ENCODE measurements at places on chromosomes 12 and 14.

DNA sequence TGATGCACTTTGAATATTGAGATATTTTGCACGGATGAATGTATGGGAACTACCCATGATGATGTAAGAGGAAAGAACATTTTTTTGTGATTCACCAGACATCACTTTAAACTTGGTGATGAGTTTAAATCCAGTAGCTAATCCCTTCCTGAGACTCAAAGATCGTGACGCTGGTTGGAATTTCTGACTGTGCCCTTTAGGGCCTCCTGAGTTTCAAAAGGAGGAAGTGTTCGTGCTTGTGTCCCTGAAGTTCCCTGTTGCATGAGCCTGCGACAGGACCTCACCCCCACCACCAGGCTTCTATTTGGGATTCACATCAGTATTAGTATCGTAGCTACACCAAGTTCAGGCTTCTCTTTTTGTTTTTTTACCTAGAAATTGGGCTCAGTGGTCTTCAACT is 18.6 kb upstream of the RIN3 start:
- no peak for DNase-seq

DNA sequence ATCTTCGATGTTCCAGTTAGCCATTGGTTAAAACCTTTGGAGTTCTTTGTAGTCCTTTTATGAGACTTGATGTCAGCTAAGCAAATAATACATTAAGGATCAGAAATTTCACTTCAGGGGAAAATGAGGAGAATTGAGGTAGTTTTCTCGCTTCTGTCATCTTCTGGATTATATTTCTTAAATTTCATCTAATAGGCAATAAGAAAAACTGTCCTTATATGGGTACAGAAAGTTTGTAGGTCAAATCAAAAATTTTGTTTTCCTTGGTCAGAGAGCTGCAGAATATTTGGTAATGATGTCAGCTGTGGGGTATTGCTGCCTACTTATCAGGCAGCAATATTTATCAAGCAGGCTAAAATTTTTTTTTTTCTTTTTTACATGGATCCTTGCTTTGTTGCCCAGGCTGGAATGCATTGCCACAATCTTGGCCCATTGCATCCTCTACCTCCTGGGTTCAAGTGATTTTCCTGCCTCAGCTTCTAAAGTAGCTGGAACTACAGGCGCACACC is 37.1 kb downstream of the RIMKLB start:
- no peak for DNase-seq

GRCh38 chr14:83372271-83372670 is 1838.6 kb upstream of the SEL1L start:
- no peak for DNase-seq

- DNase-seq: no peak
Measured at GRCh38 chr12:85713373-85713772, 122.8 kb downstream of the RASSF9 start.

DNA sequence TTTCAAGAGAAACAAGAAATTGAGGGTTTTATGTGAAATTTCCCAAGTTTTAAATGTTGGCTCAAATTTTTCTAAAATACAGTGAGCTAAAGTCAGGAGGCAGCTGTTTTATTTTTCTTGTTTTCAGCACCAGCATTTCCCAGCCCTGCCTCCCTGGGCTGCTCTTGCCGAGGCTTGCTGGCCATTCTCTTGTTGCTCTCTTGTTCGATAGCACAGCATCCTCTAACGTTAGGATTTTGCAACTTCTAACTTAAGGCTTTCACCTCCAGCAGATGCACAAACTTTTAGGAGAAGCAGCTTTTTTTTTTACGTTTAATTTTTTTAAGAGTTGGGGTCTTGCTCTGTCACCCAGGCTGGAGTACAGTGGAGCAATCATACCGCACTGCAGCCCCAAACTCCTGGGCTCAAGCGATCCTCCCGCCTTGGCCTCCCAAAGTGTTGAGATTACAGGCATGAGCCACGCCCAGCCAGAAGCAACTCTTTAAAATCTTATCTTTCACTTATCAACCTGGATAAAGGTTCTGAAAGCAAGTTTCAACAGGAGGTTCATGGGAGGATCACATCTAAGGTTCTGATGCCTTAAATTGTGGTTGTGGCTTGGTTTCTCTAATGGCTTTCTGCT is 40.2 kb downstream of the B4GALNT3 start:
- no peak for DNase-seq

DNA sequence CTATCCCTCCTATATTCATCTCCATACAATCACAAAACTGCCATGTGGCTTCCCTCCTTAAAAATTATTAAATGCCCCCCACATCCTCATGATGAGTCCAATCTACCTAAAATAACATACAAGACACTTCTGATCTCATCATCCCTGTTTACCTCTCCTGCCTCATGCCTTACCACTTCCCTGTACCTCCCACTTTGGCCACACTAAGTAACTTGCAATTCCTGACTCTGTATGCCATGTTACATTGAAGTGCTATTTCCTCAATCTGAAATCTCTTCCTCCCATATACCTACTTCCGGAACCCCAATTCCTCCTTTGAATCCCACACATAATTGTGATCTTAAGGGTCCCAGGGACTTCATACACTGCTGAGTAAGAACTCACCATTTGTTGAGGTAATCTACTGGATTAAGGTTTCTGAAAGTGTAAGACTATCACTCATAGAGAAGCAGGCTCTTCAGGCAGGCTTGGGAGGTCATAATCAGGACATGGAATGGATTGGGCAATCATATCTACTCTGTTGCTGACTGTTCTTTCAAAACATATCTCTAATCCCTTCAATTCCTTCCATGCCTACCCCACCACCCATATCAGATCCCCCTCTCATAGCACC is 117.6 kb upstream of the PLEKHG7 start:
- DNase-seq: no peak

DNA sequence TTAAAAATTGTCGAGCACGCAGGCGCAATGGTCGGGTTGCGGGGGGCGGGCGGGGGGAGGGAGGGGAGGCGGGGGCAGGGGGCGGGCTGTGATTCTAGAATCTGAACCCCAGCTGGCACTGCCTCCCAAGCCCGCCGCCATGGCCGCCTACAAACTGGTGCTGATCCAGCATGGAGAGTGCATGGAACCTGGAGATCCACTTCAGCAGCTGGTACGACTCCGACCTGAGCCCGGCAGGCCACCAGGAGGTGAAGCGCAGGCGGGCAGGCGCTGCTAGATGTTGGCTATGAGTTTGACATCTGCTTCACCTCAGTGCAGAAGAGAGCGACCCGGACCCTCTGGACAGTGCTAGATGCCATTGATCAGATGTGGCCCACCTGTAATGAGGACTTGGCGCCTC is 118.4 kb downstream of the NTN4 start:
- DNase-seq: no peak

DNA sequence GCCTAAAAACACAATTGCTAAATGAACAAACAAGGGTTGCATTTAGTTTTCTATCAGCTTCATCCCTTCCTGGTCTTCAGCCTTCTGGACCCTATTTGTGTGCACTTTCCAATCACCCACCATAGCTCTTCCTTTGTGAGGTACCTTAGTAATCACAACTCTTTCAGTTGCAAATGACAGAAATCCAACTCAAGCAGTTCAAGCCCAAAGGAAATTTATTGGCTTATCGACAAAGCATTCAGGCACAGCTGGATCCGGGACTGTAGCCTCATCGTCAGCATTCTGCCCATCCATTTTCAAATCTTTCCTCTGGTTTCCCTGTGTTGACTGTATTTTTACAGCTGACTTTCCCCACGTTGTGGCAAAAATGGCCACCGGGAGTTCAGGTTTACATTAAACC is 148.6 kb upstream of the VASH1 start:
- DNase-seq: no peak

GRCh38 chr12:91627225-91627624 is 444.6 kb upstream of the DCN start:
- DNase-seq: no peak

DNA sequence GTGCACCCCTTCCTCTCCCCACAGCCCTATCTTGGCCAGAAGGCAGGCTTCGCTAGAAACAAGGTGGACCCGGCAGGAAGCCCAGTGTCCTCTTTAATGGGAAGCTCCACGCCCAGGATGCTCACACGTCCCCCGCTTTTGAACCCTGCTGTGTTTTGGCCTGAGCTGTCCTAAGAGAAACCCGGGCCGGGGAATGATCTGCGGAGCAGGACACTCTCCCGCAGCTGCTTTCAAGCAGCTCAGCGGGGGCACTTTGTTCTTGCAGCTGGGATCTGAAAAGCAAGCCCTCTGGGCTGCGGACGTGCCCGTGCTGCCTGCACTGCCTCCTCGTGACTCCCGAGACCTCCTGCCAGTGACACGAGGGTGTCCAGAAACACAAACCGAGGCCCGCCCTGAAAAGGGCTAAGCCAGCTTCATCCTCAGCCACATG is 30.0 kb downstream of the SCARB1 start:
- DNase-seq: no peak

DNA sequence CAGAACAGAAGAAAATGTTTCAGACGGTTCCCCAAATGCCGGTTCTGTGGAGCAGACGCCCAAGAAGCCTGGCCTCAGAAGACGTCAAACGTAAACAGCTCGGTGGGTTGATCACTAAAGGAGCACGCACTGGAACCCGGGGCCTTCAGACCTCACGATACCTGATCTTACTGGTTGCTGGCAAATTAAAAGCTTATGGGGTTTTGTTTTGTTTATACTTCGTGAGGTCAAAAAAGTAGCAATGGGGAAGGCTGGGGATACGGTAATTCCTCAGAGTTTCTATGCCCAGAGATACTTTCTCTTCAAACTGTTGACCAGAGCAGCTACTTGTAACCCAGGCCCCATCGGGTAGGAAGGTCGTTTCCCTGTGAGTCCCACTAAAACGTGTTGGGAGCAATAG is 1.7 kb downstream of the CDKN1B start:
- DNase-seq: no peak

- no peak for DNase-seq
Measured at GRCh38 chr12:117014342-117014887, 84.8 kb downstream of the TESC start.

DNA sequence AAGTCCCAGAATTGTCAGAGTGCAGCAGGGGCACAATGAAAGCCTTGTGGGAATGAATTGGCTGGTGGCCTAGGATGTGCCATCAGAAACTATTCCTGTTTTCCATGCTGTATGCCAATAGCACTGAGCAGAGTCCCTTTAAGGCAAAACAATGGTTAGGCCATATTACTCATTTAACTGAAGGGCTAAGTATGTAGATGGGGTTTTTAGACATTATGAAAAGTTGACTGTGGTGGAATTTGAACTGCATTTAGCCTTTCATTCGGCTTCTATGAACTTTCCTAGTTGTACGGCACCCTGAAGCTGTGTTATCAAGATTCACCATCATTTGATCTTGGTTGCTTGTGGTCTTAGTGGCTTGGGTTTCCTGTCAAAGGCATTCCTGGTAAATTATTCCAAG is 24.8 kb downstream of the IL26 start:
- DNase-seq: no peak

DNA sequence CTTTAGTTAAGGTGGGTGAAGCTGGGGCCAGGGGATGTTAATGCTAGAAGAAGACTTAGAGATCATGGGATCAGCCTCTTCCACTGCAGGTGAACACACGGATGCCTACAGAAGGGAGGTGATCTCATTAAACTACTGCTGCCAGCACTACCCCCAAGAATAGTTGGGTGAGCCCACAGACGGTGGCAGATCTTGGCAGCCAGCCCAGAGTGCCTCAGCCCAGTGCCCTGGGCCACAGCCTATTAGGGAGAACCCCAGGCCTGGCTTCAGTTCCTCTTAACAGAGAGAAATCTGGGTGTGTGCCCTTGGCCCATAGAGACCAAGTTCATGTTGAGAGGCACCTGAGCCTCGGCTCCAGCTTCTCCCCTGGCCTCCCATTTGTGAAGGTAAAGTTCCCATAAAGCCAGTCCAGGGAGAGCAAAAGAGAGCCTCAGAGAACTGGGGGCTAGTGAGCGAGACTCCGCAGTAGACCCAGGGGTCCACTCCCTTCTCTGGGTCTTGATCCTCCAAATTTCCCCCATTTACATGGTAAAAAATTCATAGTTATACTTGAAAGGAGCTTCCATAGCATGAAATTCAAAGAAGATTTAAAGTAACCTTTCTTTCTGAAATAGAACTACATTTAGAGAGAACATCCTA is 125.0 kb upstream of the CCND2 start:
- peak; percentile 85 for DNase-seq

DNA sequence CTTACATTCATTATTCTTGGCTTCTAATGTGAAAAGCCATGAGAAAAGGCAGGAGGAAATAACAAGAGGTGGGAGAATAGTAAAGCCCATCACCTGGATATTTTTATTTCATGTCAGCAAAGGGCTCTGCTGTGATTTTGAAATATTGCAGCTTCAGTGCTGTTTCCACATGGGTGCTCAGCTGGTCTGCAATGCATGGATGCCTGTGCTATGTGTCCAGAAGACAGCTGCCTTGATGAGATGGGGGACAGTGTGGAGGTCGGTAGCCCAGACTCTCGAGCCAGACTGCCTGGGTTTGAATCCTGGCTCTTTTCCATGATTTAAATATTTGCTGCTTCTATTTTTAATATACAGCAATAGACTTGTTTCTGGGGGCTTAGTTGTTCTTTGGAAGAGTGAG is 477.5 kb upstream of the GARIN6 start:
- no peak for DNase-seq

DNA sequence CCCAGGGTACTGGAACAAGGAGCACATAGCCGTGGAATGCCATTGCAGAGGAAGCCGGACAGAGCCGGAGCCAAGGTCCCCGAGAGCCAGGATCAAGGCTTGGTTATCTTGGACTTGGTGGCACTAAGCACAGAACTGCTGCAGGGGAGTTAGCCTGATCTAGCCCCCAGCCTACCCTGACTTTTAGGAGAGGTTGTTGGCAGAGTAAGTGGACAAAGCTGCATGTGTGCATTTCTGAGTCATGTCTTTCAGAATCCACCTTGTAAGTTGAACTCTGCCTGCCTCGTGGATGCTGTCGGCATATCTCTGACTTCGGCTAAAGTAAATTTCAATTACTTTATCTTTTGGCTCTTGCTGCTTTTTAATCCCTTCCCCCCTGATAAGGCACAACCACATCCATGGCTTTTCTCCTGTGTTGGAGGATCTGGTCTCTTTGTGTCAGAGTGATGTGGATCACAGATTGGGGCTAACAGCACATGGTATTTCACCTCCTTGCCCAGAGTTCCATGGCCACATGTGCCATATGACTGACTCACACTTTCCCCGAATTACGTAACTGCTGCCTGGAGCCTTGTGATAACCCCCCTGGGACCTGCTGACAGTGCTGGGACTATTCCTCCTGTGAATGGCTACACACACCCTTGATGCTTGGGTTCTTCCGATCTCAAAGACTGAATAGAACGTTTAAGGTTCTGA is 240.3 kb downstream of the EMP1 start:
- DNase-seq: no peak

- DNase-seq: peak; percentile 53
Measured at GRCh38 chr14:71403656-71404055, 496.4 kb downstream of the PCNX1 start.

DNA sequence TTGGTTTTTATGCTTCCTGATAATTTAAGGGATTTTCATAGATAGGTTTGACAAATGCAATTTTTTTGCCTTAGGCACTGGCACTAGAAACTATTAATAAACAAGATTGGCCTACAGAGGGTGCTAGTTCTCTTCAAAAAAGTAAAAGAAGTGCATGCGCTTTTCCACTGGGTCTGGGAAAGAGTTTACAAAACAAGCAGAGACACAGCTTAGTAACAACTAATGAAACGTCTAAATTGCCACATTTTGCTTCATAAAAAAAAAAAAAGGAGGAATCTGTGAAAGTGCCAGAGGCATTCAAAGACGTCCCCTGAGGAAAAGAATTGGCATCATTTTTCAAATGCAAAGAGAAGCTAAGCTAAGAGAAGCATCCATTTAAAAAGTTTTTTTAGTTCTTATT is 58.3 kb upstream of the EEA1 start:
- peak; percentile 53 for DNase-seq
